ENCODE measurements at places on chromosomes 7 and 10.

- no peaks in the 10 kb centered on the region for H3K36me3 ChIP-seq
- H3K27me3 ChIP-seq = no peaks in the 10 kb centered on the region
- no peak overlapping the region for H3K27ac ChIP-seq
- no peak overlapping the region for H3K4me3 ChIP-seq
Observed at GRCh38 chr10:71711052-71711623, 8.4 kb downstream of the C10orf105 start.

GRCh38 chr7:151936207-151936606, 20.0 kb upstream of the GALNTL5 start:
- H3K27ac ChIP-seq = no peak overlapping the region
- no peak overlapping the region for H3K4me3 ChIP-seq
- no peaks in the 10 kb centered on the region for H3K36me3 ChIP-seq
- no peak for DNase-seq
- H3K27me3 ChIP-seq = no peaks in the 10 kb centered on the region
- H3K4me1 ChIP-seq = peaks cover 7% of the 10 kb centered on the region

GRCh38 chr10:23280419-23281043, 64.1 kb downstream of the C10orf67 start:
- peaks cover 25% of the 10 kb centered on the region for H3K4me1 ChIP-seq
- no peaks in the 10 kb centered on the region for H3K27me3 ChIP-seq
- DNase-seq = peak; percentile 38
- H3K36me3 ChIP-seq = no peaks in the 10 kb centered on the region

- 0 out of 2 replicates have a peak, but pooled peaks cover 4% of the 10 kb centered on the region for H3K27me3 ChIP-seq
- H3K36me3 ChIP-seq = peaks cover 8% of the 10 kb centered on the region
Observed at GRCh38 chr10:31780717-31781116, 147.9 kb downstream of the ARHGAP12 start.

DNA sequence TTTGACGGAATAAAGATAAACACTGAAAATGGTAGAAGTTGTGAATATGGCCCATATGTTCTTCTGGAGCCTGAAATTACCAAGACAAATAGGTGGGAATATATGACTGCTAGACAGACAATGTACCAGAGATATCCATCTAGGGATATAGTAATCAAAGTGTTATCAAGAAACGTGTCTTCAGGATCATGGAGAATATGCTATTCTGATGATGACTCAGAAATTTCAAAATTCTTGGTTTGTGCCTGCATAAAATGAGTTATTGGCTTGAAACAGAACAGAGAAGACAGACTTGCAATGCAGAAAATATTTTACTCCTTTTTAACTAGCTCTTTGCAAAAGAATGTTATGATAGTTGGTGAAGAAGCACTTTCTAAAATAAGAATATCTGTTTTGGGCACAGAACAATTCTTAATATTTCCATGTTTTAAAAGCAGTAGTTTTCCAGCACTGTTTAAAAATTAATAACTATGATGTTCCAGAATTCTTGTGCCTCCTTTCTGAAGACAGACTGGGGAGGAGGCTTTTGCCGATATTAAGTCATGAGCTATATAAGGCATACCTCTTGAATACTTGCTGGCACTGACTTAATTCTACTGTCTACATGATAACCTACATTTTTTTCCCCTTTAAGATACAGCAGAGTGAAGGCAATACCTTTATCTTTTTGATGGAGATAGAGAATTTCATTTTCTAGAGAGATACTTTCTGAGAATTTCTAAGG, 34.4 kb upstream of the CABCOCO1 start:
- H3K4me1 ChIP-seq = peaks cover 22% of the 10 kb centered on the region
- H3K36me3 ChIP-seq = no peaks in the 10 kb centered on the region
- no peak overlapping the region for H3K4me3 ChIP-seq
